ENCODE measurements at places on chromosomes 11 and 22.

- DNase-seq, result no peak
Measured at GRCh38 chr11:86804951-86805350, 4.6 kb downstream of the PRSS23 start.

GRCh38 chr11:110345743-110346142 is 49.3 kb upstream of the RDX start:
- no peak for DNase-seq

GRCh38 chr11:36065436-36065835 is 121.6 kb downstream of the LDLRAD3 start:
- no peak for DNase-seq

DNA sequence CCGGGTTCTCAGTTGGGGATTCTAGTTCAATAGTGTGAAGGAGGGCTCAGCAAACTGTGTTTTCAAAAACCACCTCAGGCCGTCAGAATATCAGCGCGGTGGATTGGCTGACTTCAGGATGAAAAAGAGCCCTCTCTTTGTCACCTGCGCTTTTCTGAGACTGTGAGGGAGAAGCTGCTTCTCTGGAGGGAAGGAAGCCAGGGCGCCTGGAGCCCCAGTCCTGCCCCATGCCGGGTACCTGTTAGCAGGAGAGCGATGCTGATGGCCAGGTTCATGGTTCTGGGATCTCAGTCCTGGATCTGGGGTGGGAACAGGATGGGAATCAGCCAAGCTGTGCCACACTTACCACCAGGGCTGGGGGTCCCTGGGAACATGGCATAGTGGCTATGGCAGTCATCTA is 2.3 kb downstream of the THY1 start:
- no peak for DNase-seq

DNA sequence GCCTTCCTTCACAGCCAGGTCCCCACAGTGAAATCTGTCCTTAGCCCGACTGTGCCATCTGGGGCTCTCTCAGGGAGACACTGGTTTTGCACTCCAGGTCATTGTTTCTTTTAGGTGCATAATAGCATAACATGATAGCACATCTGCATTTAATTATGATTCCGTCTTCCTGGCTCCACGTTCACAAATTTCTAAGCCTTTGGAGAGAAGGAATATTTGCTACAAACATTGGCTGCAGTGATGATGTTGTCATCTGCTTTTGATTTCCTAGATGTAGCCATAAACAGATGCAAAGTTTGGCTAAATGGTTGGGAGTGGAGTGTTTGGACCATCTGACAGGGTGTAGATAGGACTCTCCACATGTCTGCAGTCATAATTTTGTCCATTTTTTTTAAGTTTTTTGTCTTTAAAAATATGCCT is 12.0 kb upstream of the CAT start:
- no peak for DNase-seq

- no peak for DNase-seq
Measured at GRCh38 chr11:45801723-45802315, 3.1 kb upstream of the SLC35C1 start.

- no peak for DNase-seq
Measured at GRCh38 chr11:33881651-33882503, 10.0 kb downstream of the LMO2 start.

DNA sequence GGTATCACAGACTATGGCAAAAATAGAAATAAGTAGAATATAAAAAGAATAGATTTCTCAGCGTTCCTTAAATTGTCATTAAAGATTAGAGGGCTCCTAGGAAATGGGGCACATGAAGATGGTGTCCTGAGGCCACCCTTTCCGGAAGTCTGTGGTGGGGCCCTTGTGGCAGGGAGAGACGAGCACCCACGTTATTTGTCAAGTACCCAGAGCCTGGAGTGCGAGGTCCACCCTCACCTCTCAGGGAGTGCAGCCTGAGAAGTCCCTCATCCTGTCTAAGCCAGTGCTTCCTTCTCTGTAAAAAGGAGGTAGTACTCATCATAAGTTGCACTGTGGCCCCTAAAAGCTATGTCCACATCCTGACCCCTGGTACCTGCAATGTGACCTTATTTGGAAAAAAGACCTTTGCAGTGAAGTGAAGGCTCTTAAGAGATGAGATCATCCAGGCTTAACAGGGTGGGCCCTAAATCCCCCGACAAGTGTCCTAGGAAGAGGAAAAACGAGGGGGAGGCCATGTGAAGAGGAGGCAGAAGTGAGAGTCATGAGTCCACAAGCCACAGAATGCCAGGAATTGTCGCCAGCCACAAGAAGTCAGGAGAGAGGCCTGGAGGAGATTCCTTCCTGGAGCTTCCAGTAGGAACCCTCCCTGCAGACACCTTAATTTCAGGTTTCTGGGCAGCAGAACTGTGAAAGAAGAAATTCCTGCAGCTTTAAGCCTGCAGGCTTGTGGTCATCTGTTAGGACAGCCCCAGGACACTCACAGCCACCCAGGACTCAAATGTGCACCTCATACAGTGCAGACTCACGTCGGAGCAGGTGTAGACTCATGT is 76.8 kb upstream of the CCND1 start:
- DNase-seq, result no peak

GRCh38 chr11:13206086-13206640 is 71.4 kb upstream of the BMAL1 start:
- DNase-seq, result no peak

- DNase-seq, result no peak
Measured at GRCh38 chr22:46830841-46831240, 68.4 kb downstream of the TBC1D22A start.

DNA sequence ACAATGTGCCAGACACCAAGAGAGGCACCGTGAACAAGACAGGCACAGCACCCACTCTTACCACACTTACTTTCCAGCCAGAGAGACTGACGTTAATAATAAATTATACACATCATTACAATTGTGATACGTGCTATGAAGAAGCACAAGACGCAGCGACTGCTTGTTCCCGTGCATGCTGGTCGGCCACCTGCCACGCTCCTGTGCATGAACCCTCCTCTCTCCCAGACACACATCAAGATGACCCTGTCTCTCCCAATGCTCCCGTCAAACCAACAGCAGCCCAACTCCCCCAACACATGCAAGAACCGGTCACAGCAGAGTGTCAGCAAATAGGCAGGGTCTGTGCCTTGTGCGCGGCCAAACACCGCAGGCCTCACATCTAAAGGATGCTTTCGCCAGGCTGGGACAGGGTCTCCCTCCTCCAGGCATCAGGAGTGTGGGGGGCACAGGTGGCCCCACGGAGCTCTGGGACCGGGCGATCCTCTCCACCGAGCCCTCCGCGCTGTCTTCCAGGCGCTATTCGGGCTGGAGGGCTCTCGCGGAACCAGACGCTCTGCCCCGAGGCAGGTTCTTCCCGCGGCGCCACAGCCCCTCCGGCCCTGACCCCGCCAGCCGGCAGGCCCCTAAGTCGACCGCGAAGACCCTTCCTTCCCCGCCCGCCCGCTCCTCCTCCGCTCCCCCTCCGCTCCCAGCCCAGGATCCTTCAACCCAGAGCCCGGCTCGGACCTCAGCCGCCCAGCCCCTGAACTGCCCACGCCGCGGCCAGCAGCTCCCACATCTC is 533 bp downstream of the SERGEF start:
- DNase-seq, result no peak

- DNase-seq, result no peak
Measured at GRCh38 chr11:26937386-26937785, 56.5 kb upstream of the FIBIN start.

DNA sequence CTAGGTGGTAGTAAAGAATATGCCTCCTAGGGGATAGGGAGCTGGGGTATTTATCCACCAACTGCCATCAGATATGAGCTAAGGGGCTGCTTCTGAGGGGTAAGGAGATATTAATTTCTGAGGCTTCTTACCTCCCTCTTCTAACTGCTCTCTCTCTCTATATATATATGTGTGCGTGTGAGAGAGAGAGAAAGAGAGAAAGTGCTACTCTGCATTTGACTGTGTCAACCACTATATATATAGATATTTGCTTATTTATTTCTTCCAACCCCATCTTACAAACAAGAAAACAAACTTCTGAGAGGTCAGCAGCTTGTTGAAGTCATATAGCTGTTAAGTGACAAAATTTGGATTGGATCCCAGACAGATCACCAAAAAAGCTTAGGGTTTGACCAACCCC is 5.9 kb upstream of the HEPACAM start:
- DNase-seq, result no peak

- no peak for DNase-seq
Measured at GRCh38 chr11:128931066-128931465, 11.6 kb downstream of the TP53AIP1 start.

DNA sequence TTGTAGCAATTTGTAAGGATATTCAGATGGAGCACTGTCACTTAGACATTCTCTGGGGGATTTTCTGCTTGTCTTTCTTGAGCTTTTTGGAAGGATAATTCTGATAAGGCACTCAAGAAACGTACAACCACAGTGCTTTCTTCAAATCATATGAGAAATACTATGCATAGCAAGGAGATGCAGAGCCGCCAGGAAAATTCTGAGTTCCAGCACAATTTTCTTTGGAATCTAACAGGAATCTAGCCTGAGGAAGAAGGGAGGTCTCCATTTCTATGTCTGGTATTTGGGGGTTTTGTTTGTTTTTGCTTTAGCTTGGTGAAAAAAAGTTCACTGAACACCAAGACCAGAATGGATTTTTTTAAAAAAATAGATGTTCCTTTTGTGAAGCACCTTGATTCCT is 9.9 kb downstream of the PRSS23 start:
- no peak for DNase-seq

DNA sequence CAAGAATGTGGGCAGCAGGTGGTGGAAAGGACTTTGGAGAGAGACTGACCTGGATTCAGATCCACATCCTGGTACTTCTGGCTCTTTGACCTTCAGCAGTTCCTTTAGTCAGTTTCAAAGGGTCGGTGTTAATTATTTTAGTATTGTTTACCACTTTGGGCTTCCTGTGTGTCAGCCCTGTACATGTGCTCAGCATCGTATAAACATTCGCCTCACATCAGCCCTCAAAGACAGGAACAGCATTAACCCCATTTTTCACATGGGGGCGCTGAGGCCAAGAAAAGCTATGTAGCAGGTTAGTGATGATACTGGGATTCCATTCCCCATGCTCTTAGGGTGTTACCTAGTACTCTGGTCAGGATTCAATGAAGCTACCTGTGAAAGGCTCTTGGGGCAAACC is 72.1 kb upstream of the YWHAH start:
- DNase-seq, result no peak

- no peak for DNase-seq
Measured at GRCh38 chr11:116388146-116388545, 384.6 kb downstream of the BUD13 start.

DNA sequence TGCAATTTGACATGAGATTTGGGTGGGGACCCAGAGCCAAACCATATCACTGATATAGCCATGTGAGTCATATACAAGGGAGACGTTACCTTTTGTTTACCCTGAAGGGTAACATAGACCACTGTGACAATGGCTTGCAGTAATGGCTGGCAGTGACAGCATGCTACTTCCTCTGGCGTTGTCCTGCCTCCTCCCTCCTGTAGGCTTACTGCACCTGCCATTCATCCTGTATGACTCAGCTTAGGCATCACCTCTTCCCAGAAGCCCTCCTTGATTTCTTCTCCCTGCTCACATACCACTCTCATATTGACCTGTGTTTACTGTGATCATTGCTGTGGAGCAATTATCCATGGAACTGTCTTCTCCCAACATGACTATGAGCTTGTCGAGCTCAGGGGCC is 12.0 kb upstream of the PVALB start:
- DNase-seq, result no peak

DNA sequence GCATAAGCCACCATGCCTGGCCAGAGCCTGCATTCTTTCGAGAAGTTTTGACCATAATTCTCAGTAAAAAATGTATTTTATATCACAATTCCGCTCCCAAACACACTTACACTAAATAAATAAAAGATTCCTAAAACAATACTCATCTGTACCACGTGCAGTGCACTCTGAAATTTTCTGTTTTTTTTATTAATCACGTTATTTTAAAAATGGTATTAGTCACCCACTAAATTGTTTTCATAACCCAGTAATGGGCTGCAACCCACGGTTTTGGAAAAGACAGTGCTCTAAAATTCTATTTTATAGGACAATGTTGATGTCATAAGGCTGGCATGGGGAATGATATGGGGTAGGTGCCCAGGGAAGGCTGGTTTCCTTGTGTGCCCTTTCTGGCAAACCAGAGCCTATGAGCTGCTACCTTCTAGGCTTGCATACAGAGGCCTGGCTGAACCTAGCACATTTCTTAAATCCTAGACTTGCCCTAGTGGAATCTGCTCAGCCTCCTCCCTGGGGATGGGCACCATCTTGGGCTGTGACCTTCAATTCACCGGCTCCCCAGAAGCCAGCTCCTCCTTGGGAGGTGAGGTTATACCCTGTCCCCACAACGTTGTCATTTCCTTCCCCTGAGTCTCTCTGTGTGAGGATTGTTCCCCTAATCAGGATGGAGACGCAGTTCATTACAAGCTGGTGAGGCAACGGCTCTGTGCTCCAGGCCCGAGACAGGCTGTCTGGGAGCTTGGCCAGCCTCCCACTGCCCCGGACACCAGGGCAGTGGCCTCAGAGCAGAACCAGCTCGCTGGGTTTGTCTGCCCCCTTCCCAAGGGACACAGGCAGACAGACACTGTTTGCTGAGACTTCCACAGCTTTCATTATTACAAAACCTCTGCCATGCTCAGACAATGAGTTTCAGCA is 116.5 kb upstream of the NAV2 start:
- DNase-seq, result no peak

Measured in MM.1S (cell line).